Activated CD4-positive, alpha-beta memory T cell treated with anti-CD3 and anti-CD28 coated beads, Interleukin-2, amount 10 ng/mL, durations not matched to agents 7 days and 5 days (primary cell): ENCODE measurements at places on chromosomes 12 and 14. TPM values are rescaled to one million over a fixed set of nuclear protein-coding genes. Genes with fewer than 3 reads are reported as not detected.

DNA sequence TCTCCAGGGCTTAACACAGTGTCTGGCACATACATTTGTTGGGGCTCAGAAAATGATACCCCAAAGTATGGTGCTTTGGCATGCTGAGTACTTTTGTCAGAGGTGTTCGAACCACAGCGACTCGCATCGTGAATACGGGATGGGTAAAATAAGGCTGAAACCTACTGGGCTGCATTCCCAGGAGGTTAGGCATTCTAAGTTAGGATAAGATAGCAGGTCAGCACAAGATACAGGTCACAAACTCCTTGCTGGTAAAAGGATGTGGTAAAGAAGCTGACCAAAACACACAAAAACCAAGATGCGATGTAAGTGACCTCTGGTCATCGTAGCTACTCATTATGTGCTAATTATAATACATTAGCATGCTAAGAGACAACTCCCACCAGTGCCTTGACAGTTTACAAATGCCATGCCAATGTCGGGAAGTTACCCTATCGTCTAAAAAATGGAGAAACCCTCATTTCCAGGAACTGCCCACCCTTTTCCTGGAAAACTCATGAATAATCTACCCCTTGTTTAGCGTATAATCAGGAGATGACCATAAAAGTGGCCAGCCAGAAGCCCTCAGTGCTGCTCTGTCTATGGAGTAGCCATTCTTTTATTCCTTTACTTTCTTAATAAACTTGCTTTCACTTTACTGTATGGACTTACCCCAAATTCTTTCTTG is 3.3 kb upstream of the AEBP2 start:
- no peak for DNase-seq

DNA sequence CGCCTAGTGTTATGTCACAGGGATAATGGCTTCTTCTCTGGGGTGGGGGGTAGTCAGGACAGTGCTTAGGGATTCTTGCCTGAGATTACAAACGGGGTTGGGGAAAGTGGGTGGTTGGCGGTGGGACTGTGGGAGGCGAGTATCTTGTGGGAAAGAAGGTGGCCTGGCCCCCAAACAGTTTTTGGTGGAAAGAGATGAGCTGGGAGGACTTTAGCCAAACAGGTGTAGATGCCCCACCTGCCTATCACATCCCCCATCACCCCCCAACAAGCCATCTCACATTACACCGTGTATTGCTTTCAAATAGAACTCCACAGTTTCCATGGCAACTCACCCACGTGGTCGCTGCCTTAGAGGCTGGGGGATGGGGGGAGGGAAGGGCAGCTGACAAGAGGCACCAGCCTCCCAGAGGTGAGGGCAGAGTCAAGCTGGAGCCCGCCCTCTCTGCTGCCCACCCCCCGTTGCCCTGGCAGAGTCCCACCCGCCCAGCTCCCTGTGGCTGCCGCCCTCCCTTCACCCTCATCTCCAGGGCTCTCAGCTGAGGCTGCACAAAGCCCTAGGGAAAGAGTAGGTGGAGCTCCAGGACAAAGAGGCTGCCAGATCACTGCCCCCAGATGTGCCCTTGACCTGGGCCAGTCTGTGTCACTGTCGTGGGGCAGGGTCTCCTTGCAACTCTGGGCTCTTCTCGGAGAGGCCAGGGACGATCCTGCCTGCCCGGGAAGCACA is 98.3 kb downstream of the LRRC74A start:
- DNase-seq, result no peak

- DNase-seq, result no peak
Measured at GRCh38 chr14:88683119-88683518, 109.6 kb downstream of the EML5 start.

- no peak for DNase-seq
Measured at GRCh38 chr14:32593290-32593942, 264.3 kb downstream of the AKAP6 start.

- no peak for DNase-seq
Measured at GRCh38 chr12:49583366-49584094, 15.6 kb upstream of the MCRS1 start.

DNA sequence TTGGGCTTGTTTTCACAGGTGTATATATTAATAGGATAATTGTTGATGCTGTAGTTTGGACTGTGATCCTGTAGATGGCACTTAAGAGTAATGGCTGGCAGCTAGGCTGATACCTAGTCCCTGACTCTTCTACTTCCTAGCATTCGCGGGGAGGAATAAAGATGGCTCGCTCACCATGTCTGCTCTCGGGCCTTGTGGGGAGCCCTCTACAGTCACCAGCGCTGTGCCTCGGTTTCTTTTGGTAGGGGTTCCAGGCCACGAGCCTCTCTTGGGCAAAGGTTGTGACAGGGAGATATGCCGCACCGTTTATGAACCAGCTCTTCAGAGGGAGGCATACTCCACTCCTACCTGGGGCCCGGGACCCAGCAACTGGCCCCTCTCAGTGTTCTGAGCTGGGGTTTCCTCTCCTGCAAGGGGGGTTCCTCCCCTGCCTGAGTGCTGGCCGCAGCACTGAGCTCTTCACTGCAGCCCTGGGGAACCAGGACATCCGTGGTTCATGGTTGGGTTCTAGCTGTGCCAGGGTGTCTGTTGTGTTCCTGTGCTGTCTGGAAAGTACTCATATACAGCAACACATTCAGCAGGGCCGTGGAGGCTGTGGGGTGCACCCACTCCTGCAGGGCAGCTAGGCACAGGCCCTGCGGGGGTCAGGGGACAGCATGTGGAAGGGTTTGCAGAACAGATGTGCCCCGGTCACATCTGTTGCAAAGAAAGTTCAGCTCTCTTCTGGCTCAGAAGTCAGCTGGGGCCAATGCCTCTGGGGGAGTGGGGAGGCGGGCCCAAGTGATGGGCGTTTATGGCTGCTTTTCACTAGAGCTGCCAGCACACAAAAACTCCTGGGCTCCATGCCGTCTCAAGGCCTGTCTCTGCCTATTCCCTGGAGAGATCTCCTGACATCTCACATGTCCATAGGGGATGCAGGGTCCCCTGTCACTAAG is 147.9 kb downstream of the PPFIA2 start:
- no peak for DNase-seq

DNA sequence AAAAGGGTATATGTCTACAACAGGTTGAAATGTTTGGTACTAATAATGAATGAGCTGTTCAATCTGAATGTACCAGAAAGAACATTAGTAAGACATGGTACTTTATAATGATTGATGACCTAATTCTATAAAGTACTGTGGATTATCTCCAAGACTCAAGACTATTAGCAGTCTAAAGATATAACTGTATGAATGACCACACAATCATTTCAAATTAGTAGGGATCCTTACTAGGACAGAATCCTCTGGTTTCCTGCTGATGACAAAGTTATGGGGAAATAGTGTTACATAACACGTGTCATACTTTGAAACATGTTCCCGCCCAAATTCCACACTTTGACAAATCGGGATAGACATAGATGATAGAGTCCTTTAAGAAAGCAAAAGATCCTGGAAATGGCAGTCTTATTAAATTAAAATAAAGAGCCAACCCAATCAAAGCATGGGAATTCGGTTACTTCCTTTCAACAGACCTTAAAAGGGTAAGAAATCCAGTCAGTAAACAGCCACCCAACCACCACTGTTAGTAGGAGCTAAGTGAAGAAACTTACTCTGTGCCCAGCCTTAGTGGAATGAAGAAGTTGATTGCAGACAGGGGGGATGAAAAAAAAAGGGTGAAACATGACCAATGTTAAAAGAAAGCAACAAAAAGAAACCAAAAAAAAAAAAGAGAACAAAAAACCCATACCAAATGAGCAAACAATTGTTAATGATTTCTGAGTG is 2.8 kb downstream of the VPS29 start:
- no peak for DNase-seq

DNA sequence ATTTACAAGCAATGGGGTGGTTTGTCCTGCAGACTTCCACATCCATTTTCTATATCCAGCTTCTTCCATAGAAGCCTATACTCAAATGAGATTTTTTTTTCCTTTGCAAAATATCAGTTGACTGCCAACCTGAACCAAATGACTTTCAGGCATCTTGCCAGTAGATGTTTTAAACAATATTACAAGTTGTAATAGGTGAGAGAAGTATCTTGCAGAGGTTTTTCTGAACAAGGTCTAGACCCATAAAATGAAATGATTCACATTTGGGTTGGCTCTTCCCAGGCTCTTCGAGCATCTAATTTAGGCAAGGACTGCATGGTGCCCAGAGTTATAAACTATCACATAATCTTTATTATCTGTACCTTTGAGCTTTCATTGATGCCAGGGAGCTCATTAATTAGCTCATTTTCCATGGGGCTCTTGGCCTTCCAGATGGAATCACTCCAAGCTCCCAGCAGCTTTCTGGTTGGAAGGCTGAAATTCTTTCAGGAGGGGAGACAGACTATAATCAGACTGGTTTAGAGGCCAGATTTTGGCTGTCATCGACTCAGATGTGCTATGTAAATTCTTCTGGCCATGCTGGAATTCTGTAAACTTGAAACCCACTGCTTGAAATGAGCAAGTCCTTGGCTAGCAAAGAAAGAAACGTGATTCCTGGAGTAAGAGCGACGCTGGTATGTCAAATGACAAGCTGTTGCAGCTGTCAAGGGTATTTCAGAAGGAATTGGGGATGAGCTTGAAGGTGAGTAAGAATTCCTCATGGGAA is 32.2 kb upstream of the DICER1 start:
- DNase-seq, result no peak

DNA sequence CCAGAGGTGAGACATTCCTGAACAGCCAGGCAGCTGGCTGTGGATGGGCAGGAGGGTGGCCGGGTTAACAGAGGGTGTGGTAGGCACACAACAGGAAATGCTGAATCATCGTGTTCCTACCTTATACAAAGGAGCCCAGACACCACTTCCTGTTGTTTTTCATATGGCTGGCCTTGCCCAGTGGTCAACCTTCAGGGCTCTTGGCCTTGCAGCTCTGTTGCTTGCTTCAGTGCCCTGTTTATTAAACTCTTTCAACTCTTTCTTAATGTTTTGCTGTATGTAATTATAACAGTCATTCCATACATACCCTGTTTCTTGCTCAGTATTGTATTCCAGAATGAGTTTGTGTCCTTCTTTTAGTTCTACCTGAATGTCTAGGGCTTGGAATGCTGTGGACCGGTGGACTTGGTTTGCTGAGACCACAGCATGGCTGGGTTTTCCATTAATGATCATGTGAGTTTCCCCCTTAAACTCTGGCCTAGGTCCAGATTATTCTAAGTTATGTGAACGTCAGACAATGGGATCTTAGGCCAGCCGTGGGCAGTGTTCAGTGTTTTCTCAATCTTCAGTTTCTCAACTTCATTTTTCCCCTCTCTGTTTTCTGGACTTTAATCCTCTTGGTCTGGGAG is 11.9 kb downstream of the CFAP54 start:
- DNase-seq, result peak; percentile 57

GRCh38 chr14:40058901-40059897 is 627.0 kb upstream of the FBXO33 start:
- DNase-seq, result no peak

The KCNK13 gene
- total RNA-seq, result 0.18 TPM

The SPIC gene
- not detected for total RNA-seq

The ADCY6 gene
- 0.05 TPM for total RNA-seq

The LYSET gene
- total RNA-seq, result 8.3 TPM
